ENCODE measurements at places on chromosomes 2 and 18.

DNA sequence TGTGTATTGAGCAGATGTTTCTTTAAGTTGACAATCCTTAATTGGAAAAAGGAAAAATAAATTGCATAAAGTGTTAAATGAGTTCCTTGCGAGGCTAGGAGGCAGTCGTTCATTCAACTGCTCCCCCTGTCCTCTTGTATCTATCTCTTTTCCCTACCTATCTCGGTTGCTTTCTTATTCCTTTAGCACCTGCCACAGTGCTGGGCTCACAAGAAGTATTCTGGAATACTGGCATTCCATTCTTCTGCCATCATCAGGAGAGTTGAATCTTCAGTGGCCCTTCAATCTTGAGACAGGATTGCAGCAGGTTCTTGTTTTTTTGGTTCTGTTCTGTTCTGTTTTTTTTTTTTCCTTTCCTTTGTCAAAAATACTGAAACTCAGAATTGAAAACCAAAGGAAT is 143.1 kb upstream of the AQP4 start:
- DNase-seq: no peak

- DNase-seq: no peak
These were observed 499.3 kb upstream of the SMIM21 start for GRCh38 chr18:75926811-75927210.

GRCh38 chr2:231928901-231929725 is 2.9 kb upstream of the NPPC start:
- no peak for DNase-seq

DNA sequence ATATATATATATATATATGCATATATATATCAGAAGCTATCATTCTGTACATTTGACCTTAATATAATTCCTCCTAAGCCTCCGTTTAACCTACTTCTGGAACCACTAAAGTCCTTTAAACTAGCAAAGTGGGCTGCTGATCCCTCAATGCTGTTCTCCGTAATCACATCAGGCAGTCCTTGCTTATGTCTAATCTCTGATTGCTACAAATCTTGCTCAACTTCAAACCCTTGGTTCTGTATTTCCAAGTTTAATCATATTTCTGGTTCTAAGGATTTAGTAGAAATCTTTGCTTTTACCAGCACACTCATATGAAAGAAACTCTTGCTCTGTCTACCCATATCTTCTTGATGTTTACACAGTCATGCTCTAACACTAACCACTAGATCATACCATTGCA is 91.5 kb upstream of the GALNT13 start:
- no peak for DNase-seq

DNA sequence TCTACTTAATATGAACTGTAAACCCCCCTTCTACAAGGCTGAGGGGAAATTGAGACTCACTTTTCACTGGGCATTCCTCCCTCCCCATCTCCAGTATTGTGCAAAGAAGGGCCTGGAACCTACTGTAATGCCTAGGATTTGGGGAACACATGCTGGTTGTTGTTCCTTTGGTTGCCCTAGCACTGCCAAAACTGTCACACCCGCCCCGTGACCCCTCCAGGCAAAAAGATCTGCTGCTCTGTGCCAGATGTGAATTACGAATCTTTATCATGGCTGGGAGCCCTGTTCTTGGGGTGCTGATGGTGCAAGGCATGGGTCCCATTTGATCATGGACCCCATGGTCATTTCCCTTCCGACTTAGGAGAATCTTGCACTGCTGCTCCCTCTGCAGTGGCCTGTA is 95.4 kb downstream of the CABLES1 start:
- DNase-seq: no peak

GRCh38 chr18:22900558-22901238 is 32.4 kb upstream of the RBBP8 start:
- no peak for DNase-seq

DNA sequence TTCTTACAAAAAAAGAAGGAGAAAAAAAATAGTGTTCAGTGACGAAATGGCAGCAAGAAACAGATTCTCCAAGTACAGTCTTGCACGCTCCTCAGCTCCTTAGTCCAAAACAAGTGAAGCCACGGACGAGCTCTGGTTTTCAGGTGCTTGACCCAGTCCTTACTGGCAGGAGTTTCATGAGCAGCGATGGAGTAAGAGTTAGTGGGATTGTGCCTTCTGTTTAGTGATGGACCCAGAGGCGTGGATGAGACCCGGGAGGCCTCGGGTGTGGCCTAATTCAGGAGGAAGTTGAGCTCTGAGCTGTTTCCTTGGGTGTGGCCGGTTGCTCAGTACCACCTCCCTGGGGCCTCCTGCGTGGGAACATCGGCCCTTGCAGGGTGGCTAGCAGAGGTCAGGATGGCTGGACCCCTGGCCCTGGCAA is 52.0 kb downstream of the KIF5C start:
- no peak for DNase-seq

DNA sequence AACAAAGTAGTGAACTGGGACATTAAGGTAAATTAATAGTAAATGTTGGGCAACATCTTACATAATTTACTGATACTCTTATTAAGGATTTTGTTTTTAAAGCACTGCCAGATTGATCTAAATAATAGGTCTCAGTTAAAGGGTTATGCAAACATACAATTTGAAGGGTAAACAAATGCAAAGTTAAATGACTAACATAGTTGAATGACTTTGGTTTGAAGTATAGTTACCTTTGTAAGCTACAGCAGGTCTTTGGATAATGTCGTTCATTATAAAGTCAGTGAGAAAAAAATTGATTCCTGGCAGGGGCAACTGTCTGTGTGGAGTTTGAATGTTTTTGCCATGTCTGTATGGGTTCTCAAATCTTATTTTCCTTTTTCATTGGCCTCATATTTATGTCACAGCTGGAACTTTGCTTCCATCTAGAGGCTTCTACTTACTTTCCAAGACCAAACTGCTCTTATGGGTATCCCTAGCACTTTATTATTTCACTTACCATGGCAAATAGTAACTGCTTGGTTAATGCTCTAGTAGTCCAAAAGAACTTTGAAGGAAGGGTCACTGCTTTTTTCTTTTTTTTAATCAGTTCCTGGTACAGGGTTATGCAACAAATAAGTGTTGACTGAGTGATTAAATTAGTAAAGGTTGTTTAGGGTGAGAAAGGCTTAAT is 107.8 kb downstream of the NBEAL1 start:
- DNase-seq: no peak

- no peak for DNase-seq
These were observed 15.5 kb downstream of the REG3G start for GRCh38 chr2:79041032-79041448.

GRCh38 chr2:225041851-225042799 is at the start of gene DOCK10:
Gene DOCK10, minus strand, starts transcription at chr2:225042468. Its CDS starts 94 bp downstream, at chr2:225042374.
- DNase-seq: no peak

DNA sequence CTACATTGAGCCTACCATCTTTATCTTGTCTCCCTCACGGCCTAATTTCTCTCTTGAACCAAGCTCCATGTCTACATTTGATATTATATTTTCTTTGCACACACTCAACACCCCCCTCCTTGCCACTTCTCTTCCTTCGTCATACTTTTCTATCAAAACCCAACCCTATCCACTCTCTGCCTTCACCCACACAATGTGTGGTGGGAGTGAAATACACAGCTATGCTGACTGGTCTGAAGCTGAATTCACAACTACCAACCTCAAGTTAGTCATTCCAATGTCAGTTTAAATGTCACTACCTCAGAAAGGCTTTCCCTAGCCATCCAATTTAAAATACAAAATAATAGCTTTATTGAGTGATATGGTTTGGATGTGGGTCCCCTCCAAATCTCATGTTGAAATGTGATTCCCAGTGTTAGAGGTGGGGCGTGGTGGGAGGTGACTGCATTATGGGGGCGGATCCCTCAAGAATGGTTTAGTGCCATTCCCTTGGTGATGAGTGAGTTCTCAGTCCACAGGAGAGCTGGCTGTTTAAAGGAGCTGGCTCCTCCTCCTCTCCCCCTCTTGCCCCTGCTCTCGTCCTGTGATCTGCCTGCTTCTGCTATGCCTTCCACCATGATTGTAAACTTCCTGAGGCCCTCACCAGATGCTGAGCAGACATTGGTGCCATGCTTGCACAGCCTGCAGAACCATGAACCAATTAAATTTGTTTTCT is 112.1 kb downstream of the DTNB start:
- DNase-seq: no peak

- no peak for DNase-seq
These were observed 106.9 kb upstream of the CD302 start for GRCh38 chr2:159904959-159905305.

DNA sequence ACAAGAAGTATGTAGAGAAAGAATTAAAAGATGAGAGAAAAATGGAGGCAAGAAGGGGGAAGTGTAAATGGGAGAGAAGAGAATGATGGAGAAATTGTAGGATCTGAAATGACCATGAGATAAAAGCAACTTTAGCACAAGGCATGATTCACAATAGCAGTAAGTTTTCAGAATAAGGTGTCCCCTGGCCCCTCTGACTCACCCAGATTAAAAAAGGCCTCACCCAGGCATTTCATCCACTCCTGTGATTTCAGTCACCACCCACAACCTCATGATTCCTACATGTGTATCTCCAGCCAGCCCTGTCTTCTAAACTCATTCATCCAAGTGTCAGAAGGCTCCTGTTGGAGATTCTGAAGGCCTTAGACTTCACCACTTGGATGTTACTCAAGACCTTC is 56.6 kb downstream of the SP100 start:
- no peak for DNase-seq

GRCh38 chr2:229407170-229407569 is 136.1 kb upstream of the PID1 start:
- DNase-seq: no peak

GRCh38 chr2:158845859-158846258 is 50.7 kb downstream of the DAPL1 start:
- DNase-seq: no peak

DNA sequence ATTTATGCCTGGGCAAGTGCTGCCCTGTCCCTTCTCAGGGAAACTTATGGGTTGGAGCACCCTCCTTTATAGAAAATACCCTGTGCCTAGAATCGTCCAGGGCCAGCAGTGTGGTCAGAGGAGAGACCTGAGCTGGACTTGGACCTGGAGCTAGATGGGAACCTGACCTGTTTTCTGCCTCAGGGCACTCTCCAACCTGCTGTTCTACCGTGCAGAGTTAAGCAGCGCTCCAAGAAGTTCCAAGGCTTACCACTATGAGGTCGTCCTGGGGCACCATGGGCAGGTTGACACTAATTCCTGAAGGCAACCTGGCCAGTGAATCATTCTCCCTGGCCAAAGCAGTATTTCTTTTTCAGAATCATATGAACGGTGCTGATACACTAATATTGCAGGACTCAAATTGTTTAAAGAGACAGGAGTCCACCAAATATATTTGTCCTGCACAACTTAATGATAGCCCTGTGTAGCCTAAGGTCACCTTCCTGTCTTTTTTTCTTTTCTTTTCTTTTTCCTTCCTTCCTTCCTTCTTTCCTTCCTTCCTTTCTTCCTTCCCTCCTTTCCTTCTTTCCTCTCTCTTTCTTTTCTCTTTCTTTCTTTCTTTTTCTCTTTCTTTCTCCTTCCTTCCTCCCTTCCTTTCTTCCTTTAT is 455.4 kb upstream of the HNMT start:
- no peak for DNase-seq

- peak; percentile 54 for DNase-seq
These were observed 421 bp upstream of the RNU4ATAC start for GRCh38 chr2:121530212-121530705.

DNA sequence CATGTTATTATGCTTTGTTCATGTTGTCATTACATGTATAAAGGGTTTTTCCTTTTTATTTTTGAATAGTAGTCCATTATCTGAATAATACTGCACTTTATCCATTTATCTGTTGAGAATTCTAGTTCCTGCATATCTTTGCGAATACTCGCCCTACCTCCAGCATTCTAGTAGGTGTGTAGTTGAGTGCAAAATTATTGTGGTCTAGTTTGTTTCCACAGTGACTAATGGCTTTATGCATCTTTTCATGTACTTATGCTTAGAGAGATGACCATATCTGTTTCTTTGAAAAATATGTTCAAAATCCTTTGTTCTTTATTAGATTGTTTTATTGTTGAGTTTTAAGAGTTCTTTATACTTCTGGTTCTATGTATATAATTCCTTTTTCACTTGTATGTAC is 48.8 kb downstream of the EIF5B start:
- no peak for DNase-seq

- no peak for DNase-seq
These were observed 20.8 kb downstream of the RASGRP3 start for GRCh38 chr2:33497221-33497650.

DNA sequence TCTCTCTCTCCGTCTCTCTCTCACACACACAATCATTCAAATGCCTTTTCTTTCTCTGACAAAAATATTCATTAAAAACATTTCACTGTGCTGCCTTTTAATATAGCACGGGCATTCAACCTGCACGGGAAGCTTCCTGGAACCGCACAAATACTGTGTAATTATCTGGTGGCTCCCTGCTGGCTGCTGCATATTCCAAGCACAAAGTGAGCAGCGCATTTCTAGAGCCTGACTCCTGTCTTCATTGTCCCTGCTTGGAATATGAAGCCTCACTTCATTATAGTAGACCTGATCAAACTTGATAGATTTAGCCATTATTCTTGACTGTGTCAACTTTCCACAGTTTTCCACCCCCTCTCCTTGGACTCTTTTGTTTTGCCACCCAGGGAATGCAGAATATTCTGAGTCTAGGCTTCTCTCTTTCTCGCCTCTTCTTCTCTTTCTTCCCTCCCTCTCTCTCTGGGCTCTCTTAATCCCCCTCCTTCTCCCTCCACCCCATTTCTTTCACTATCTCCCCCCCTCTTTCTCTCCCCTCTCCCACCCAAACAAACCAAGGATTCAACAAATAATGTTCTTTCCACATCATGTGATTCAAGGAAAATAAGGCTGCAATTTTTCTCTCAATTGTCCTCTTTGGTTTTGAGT is 672.1 kb upstream of the FANCL start:
- no peak for DNase-seq

DNA sequence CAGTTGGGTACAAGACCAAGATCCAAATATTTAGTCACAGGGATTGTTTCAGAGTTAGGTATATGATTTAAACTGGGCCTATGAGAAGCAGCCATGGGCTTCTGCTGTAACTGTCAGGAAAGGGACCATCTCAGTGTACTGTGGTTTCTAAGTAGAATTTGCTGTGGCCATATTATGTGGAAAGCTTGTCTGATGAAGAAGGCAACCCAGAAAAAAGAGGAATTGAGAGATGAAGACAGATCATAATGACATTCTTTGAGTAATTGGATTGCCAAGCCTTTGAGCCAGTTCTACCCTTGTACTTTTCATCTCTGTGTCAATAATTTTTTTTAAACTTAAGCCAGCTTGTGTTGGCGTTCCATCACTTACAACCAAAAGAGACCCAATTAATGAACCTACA is 259.6 kb downstream of the NUP35 start:
- no peak for DNase-seq

GRCh38 chr2:230423851-230424458 is 8.0 kb downstream of the SP100 start:
- DNase-seq: no peak

- DNase-seq: no peak
These were observed 17.0 kb upstream of the IGFBP2 start for GRCh38 chr2:216616083-216616678.

Data from amniotic stem cell (primary cell).